HS-5 (cell line): ENCODE measurements at places on chromosomes 13 and 19.

DNA sequence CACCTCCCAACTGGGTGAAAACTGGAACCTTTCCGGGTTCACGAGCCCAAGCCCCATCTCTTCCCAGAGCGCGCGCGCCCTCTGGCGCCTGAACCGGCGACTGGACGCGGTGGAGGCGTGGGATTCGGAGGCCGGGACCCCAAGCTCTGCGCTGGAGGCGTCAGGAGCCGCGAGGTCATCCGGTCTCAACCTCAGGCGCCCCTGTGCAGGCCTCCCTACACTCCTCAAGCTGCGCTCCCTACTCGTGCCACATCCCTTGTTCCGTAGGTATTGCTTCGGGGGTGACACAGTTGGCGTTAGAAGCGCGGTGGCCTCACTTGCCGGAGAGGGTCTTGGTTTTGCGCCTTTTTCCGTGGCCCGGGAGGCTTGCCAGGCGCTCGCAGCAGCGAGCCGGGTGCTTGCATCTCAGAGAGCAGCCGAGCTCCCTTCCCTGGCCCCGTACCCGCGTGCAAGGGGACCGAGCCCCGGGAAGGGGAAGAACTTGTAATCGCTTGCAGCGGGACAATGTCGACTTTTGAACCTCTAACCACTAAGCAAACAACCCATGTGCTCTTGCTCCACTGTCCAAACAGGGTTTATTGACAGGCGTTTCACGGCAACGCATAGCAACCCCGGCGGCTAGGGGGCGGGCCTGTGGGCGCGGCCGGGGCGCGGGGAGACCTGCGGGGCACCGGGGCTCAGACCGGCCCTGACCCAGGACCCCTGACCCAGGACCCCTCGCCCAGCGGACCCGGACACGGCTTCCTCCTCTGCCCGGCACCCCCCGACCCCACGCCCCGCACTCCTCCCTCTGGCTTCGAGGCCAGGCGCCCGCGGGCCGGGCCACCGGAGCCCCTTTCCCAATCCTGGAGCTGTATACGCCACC is 8.5 kb downstream of the CDX2 start:
- no peak for DNase-seq

DNA sequence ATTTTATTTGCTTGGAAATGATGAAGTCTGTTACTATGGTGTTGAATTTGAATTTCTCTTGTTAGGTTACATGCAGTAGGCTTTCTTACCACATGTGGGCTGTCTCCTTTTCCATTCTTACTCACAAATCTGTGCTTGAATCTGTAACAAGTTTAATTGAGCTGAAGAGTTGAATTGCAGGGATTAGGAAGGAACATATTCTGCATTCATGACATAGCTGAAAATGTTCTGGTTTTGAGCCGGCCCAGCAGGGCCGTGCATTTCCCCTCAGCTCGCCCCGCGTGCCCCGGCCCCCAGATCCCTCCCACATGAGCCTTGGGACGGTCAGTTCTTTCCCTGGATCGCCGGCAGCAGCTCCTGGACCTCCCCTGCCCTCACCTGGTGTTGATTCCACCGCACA is 28.1 kb downstream of the TFDP1 start:
- no peak for DNase-seq

DNA sequence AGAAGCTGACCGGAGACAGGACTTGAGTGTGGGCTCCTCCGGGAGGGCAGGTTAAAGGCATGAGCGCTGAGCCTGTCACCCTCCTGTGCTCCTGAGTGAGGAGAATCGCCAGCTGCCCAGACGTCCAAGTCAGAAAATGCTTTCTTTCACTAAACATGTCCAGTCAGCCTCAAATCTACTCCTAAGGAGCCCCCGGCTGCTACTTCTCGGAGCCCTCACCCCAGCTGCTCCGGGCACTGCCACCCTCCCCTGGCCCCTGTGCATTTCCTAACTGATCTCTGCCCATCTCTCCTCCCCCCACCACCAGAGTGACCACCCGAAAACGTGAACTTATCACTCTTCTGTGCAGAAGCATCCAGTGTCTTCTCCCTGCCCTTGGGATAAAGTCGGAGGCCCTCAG is 277.5 kb upstream of the SOX1 start:
- no peak for DNase-seq

DNA sequence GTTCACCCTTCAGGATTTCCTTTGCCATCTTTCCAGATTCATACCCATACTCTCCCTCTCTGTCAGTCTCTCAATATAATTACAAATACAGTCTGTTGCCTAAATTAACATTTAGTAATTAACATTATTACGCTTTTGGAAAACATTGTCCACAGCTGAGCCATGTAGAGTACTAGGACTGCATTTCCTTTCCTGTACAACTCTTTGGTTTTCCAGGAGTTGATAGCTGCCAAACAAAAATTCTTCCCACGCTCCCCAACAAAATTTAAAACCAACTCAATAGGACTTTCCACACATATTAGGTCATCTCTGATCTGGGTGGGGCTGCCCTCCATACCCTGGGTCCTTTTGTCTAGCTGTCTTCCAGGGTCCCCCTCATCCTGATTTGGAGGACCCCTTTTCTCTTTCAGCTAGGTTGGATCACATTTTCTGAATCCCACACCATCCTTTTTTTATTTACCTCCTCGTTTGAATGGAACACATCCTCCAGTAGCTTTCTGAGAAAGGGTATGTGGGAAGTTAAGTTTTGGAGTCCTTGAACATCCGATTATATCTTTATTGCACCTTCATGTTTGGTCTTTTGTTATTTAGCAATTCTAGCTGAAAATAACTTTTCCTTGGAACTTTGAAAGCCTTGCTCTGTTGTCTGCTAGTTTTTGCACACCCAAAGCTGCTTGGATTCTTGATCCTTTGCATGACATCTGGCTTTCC is 17.7 kb downstream of the ONECUT3 start:
- no peak for DNase-seq

DNA sequence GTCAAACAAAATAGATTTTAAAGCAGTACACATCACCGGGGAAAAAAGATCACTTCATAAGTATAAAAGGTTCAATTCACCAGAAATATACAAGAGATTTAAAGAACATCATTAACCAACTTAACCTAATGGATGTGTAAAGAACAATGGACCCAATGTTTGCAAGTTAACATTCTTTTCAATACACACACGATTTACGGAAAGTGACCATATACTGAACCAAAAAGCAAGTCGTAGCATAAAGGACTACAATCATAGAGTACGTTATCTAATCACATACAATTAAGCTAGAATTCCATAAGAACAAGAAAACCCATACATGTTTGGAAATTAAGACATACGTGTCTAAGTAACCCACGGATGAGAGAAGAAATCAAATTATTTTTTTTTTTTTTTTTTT is 9.6 kb downstream of the TGDS start:
- DNase-seq: no peak

DNA sequence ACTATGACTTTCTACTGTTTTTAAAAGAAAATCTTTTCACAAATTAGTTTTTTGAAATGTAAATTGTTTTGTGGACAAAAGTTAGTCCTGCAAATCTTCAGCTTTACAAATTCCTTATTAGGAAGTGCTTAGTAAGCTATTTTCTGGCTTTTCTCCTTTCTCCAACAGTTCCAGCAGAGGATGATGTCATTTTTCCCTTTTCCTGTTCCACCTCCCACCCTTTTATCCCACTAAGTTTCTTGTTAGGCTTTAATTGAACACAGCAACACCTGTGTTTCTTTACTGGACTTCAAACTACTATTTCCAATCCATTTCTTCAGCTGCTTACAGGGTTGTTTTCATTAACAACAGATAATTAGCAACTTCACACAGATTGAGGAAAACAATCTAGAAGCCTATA is 389.2 kb downstream of the NDFIP2 start:
- DNase-seq: no peak

GRCh38 chr13:44730099-44730498 is 154.0 kb upstream of the TSC22D1 start:
- no peak for DNase-seq

DNA sequence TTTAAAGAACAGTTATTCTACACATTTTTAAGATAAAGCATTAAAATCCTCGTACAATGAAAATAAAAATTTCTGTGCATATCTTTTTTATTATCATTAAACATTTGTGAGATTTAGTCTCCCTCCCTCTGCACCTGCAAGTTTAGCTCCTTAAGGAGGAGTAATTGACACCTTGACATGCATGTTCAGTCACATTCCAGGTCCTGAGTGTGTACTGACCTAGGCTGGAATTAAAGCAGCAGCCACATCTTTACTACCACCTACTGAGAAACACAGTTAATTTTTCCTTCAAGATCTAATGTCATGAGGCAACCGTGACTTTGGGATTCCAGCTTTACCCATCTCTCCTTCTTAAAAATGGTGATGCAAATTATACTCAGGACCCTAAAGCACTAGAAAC is 123.1 kb upstream of the FREM2 start:
- DNase-seq: no peak

DNA sequence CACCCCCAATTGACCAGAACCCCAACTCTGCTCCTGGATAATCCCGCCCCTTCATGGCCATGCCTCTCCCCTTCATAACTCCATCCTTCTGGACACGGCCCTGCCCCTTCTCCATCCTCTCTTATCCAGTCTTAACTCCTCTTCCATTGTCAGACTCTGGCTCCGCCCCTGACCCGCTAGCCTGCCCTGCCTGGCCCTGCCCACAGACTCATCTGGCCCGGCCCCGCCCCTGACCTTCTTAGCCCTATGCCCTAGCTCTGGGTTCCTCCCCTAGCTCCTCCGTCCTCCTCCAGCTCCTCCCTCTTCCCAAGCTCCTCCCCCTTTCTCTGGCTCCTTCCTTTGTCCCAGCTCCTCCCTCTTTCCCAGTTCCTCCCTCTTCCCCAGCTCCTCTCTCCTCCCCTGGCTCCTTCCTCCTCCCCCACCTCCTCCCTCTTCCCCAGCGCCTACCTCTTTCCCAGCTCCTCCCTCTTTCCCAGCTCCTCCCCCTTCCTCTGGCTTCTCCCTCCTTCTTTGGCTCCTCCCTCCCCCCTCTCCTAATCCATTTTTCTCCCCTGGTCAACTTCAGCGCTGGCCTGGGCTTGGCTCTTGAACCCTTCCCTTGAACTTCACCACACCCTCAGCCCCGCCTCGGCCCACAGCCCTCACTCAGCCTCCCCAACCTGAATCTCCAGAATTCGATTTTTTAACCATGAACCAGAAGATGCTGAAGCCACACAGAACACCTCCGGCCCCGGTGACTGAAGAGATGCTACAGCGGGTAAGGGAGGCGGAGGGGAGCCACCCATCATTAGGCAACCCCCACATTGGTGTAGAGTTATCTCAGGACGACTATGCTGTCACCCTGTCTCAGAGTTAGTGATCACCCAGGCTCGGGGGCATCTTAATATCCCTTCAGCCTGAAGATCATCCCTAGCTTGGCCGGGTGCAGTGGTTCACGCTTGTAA is 9.2 kb upstream of the ZNF358 start:
- DNase-seq: peak; percentile 56

DNA sequence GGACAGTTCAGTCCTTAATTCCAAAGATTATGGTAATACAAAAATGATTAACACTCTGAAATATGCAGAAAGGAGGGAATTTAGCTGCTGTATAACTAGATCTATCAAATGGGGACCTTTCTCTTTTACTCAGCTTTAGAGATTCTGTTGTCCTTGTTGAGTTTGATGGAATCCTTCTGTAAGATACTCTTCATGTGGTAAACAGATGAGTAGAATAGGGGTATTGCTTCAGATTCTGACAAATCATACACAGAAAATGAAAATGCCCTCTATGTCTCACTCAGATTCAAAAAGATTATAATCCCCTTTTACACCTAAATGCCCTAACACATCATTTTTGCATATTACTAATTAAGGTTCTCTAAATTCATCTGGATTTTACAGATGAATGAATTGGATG is 50.7 kb downstream of the ARHGAP35 start:
- DNase-seq: no peak

DNA sequence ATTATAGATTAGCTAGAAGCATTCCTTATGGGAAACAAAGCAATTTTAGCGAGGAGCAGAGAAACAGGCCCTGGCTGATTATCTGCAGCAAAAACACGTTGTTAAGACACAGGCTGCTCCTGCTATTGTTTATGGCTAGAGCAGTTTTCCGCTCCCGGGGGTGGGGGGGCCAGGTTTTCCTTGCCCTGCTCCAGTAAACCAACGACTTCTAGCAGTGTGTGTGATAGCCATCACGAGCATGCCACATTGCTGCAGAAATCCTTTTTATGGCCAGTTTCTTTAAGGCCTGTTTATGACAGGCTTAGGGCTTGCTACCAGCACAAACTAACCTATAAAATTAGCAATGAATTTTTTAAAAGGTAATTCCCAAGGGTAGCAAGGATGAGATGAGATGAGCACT is 18.4 kb upstream of the IL17D start:
- DNase-seq: no peak

DNA sequence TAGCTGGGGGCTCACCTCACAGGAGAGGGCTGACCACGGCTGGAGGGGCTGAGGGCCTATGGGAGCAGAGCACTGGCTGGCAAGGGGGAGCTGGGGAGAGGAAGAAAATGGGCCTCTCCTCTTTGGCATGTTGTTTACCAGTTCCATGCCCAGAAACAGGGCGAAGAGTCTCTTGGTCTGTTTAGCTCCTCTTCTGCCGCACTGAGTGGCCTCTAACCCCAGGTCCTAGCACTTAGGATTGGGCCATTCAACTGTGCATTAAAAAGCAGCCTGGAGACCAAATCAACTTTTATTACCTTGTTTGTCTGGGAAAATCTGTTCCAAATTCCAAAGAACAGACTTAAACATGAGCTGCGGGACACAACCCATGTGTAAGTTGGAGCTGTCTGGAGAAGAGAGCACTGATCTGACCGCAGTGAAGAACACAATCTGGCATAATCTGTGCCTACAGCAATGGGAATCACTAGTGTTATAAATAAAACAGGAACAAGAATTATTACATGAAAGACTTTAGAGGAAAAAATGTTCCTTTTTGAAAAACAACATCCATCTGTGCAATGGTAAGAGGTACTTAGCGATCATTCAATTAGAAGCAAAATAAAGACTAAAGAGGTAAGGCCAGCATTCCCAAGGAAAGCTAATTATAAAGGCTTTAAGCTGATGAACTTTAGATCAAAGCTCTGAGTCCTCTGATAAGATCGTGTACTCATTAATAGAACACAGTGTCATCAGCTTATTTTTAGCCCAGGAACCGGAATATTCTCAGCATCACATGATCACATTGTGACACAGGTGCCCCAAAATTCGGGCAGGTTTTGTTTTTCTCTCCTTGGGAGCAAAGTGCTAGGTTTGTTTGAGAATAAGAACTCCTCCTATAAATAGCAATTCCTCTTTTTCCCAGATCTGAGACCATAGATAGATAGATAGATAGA is 243.2 kb downstream of the COL4A1 start:
- DNase-seq: no peak

- DNase-seq: no peak
These were observed 46.4 kb downstream of the PEX11G start for GRCh38 chr19:7442423-7442822.
